Activated T-helper 1 cell treated with anti-CD3 and anti-CD28 coated beads, Interleukin-2, amount 50 U/mL, for 16 hours (primary cell): ENCODE measurements at places on chromosomes 16 and 17.

DNA sequence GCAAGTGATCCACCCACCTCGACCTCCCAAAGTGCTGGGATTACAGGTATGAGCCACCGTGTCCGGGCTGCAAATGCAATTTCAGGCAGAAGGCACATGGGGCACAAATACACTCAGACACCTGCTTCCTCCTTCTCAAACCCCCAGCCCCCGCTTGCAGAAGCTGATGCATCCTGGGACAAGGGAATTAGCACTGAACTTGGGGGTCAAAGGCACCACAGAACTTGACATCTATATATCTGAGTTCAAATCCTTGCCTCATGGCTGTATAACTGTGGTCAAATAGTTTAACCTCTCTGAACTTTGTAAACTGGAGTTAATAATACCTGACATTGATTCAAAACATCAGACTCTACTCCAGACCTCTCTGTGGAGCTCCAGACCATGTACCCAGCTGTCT lies 4.1 kb upstream of the ARL5C start:
- no peak for DNase-seq

GRCh38 chr16:83599789-83600462 lies 207.9 kb upstream of the HSBP1 start:
- no peak for DNase-seq

GRCh38 chr17:74860872-74861661 lies 1.4 kb upstream of the GRIN2C start:
- DNase-seq, result no peak

DNA sequence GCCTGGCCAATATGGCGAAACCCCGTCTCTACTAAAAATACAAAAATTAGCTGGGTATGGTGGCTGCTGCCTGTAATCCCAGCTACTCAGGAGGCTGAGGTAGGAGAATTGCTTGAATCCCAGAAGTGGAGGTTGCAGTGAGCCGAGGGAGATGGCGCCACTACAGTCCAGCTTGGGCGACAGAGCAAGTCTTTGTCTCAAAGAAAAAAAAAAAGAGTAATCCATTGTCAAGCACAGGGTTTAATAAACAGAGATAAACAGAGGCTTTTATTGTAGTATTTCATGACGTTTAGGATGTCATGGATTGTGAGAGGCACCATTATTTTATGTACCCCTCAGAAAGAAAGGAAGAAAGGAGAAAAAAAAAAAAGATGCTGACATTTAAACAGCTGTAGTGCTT lies 75.2 kb upstream of the RNU2-1 start:
- no peak for DNase-seq

- no peak for DNase-seq
Measured at GRCh38 chr17:82615084-82616020, 32.9 kb downstream of the WDR45B start.

- DNase-seq, result no peak
Measured at GRCh38 chr17:49035470-49036269, 38.5 kb downstream of the IGF2BP1 start.

- no peak for DNase-seq
Measured at GRCh38 chr17:81838753-81839255, 4.0 kb upstream of the PPP1R27 start.

- DNase-seq, result no peak
Measured at GRCh38 chr17:38693700-38694329, 11.3 kb upstream of the MLLT6 start.

DNA sequence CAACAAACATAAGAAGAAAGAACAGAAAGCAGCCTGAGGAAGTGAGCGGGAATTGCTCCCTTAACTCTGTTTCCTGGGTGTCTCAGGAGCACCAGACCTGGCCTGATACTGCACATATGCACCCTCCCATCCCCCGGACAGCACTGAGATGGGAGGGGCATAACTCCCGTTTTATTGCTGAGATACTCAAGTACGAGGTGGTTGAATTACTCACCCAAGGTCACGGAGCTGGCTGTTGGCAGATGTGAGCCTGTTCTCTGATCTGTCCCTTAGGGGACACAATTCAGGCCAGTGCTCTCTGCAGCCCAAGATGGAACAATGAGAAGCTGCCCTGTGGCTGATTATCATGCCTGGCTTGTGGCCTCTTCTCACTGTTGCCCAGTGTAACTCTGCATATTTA lies 9.1 kb upstream of the MED9 start:
- DNase-seq, result no peak

- DNase-seq, result no peak
Measured at GRCh38 chr17:13626703-13627102, 25.0 kb upstream of the HS3ST3A1 start.

DNA sequence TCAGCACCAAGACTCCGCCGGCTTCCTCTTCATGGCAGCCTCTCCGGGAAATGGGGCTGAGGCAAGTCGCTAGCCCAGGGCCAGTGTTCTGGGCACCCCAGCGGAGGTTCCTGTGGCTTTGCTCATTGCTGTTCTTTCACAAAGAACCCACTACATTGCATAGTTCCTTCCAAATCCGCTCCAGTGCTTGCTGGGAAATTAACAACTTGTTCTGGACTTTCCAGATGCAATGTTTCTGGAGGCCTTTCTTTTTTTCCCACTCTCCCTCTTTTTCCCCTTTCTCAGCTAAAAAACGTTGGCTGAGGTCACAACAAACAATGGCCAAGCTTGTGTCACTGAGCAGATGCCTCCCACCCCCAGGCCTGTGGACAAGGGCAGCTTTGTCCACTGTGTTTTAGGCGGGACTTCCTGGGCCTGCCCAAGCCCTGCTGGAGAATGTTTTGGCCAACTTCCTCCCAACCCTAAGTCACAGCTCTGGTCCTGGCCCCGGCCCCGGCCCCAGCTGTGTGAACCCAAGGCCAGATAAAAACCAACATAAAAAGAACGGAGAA lies 131.5 kb upstream of the RCVRN start:
- DNase-seq, result no peak

- DNase-seq, result no peak
Measured at GRCh38 chr17:31296142-31296541, 897 bp downstream of the OMG start.

DNA sequence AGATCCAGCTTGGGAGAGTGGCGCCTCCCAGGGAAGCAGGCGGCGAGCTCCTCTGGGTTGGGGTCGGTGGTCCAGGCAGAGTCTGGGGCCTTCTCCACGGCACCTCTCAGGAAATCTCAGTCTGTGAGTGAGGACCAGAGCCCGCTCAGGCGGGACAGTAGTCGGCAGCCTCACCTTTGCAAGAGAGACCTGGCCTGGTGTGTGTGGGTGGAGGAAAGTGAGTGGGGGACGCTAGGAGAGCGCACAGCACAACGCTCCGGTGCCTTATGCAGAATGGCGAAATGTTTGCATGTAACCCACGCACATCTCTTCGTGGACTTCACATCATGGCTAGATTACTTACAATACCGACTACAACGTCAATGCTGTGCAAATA lies 2.2 kb downstream of the AHSP start:
- DNase-seq, result no peak

DNA sequence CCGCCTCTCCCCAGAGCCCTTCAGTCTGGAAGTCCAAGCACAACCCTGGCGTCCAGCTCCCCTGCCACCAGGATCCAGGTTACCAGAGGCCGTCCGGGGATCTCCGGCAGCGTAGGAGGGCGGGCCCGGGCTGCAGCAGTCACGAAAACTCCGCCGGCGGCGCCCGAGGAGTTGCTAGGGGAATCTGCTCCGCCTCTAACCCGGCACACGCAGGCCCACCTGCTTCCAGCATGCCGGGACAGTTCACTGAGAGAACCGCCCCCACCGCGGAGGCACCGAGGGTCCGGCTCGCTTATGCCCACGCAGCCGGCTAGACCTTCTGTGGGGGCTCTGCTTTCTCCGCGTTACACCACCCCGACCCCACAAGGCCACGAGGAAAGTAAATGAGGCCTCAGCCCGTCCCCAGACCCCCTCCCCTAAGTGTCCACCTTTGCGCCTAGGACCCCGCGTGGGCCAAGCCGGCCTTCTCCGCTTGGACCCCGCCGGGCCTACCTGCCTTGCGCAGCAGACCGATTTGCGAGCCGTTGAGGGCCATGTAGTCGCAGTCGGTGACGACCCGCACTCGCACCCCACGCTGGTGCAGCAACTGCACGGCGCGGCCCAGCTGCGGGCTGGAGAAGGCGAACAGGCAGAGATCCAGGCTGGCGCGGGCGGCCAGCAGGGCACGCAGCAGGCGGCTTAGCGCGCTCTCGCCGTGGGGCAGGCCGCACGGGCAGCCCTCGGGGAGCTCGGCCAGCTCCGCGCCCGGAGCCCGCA lies 587 bp downstream of the PLD6 start:
- DNase-seq, result peak; percentile 35
